ENCODE measurements at places on chromosomes 16 and 17. TPM values are rescaled to one million over a fixed set of nuclear protein-coding genes. Genes with fewer than 3 reads are reported as not detected.

Gene MYH13
- not detected for total RNA-seq

Gene NOXO1
- not detected for total RNA-seq

Gene TBC1D26
- total RNA-seq = not detected

Gene SPN
- 1.1 TPM for total RNA-seq

DNA sequence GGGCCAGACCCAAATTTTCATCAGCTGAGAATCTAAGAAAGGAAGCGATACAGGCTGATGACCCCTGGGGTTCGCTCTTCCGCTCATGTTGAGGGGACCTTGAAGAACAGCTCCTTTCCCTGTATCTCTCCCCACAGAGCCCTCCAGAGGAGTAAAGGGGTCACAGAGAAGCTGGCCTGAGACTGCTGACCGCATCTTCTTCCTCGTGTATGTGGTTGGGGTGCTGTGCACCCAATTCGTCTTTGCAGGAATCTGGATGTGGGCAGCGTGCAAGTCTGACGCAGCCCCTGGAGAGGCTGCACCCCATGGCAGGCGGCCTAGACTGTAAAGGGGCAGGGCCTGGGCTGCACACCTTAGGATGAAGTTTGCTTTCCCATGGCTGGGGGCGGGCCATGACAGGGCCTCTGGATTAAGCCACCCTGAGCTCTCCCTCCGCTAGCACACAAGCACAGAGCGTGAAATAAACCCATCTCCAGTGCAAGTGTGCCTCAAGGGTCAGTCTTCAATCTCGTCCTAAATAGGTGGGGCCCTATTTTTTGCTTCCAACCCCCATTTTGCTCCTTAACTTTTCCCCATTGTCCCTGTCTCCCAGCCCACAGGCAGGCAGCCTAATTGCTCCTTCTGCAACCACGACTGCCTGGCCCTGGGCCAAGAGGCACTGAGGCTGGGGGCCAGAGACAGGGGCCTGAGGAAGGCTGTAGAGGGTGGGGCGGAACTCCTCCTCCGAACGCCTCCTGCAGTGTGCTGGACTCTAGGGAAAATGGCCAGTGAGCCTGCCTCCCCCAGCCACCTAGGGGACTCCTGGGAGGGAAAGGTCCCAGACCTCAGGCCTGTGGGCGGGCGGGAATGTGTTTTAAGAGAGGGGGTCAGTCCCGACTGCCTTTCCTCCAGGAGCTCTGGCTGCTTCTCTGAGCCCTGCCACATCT is 3.6 kb downstream of the ZACN start:
- DNase-seq = no peak
- peaks cover 12% of the 10 kb centered on the region for H3K4me1 ChIP-seq
- H3K36me3 ChIP-seq = peaks cover 59% of the 10 kb centered on the region
- H3K27me3 ChIP-seq = peaks cover 27% of the 10 kb centered on the region
- no peak overlapping the region for H3K4me3 ChIP-seq
- no peak overlapping the region for H3K27ac ChIP-seq

All from esophagus muscularis mucosa (tissue), 4 donors.